ENCODE measurements at places on chromosomes 11 and 22.

DNA sequence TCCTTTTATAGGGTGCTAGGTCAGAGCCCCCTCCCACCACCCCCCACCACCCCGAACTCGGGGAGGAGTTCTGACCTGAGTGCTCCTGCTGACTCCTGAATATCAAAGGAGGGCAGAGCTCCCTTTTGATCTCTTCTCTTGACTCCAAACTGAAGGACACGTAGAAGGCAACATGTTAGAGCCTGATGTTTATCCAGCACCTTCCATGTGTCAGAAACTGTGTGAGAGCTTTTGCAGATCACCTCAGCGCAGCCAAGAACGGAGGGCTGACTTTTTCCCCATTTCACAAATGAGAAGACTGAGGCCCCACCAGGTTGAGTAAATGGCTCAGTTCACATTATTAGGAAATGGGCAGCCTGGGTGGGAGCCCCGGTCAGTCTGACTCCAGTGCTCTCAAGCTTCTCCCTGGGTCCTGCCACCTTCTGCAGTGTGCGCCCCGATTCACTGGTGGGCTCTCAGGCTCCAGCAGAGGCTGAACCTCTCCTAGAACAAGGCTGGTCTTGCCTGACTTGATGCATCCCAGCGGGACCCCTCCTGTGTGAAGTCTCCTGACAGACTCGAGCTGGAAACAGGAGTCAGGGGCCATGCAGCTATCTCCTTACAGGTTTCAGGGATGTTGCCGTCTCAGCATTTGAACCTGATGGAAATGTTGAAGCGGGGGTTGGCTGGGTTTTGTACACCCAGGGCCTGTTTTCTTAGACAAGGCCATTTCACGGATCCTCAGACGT, 98.5 kb downstream of the TSPAN18 start:
- DNase-seq, result no peak

GRCh38 chr22:46574993-46575910, 37.8 kb upstream of the CELSR1 start:
- peak; percentile 30 for DNase-seq

- no peak for DNase-seq
Observed at GRCh38 chr11:67420147-67420645, 4.7 kb downstream of the CARNS1 start.

DNA sequence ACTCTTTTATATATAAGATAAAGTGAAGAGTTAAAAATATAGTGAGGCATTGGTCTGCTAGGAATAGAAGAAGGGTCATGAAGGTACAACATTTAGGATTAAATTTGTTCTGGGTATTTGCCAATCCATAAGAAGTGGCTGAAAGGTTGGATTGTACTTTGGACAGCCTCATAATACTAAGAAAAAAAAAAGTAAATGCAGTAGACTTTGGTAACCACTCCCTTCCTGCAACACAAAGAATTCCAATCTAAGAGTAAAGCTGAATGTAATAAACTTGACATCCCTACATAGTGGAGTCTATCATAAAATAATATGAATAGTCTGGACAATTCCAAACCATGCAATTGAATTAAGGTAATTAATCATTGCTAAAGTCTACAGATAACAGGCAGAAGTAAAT, 2294.4 kb downstream of the LRRC4C start:
- DNase-seq, result no peak

- no peak for DNase-seq
Observed at GRCh38 chr11:130832566-130833425, 83.5 kb downstream of the SNX19 start.

GRCh38 chr11:44915621-44916020, 35.1 kb downstream of the TP53I11 start:
- DNase-seq, result peak; percentile 50

GRCh38 chr11:58395581-58395980, 11.1 kb downstream of the OR5B3 start:
- no peak for DNase-seq

- DNase-seq, result no peak
Observed at GRCh38 chr22:23715806-23716375, 25.1 kb downstream of the RGL4 start.

DNA sequence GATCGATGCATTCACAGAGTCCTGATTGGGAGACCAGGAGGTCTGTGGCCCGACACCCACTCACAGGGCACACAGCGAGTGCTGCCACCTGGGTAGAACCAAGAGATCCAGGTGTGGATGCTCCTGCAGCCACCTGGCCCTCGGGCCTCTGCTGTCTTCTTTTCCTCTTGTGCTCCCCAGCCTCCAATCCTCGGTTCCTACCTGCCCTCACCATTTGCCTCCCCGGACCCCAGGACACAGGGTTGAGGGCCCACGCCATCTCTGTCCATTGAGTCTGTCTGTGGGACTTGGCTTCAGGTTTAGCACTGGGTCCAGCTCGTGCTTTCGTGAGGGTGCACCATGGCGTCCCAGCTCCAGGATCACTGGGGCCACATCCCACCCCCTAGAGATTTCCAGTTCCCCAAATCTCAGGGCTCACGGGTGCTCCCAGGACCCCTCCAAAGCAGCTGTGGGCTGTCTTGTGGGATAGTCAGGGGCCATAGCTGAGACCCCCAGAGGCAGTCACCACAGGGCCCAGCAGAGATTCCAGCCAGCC, 591.1 kb downstream of the BRD1 start:
- no peak for DNase-seq

GRCh38 chr11:34344410-34344767, 13.4 kb downstream of the ABTB2 start:
- no peak for DNase-seq

- no peak for DNase-seq
Observed at GRCh38 chr11:20980736-20981135, 311.4 kb downstream of the NELL1 start.

DNA sequence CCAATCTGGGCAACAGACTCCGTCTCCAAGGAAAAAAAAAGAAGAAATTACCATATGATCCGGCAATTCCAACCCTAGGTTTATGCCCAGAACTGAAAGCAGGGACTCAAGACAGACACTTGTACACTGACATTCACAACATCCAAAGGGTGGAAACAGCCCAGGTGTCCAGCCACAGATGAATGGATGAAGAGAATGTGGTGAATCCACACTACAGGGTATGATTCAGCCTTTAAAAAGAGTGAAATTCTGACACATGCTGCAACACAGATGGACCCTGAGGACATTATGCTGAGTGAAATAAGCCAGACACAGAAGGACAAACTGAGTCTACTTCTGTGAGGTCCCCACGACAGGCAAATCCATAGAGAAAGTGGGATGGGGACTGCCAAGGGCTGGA, 43.9 kb downstream of the SGSM3 start:
- no peak for DNase-seq

- no peak for DNase-seq
Observed at GRCh38 chr22:31120230-31120629, 2.5 kb upstream of the INPP5J start.

GRCh38 chr11:30346068-30346688, 23.3 kb downstream of the ARL14EP start:
- DNase-seq, result no peak

Measured in femur (tissue), 1 donor.